CD4-positive, alpha-beta T cell treated with Interleukin-12 subunit alpha and Interleukin-12 subunit beta, for 1 hour (primary cell): ENCODE measurements at places on chromosomes 16 and 17.

DNA sequence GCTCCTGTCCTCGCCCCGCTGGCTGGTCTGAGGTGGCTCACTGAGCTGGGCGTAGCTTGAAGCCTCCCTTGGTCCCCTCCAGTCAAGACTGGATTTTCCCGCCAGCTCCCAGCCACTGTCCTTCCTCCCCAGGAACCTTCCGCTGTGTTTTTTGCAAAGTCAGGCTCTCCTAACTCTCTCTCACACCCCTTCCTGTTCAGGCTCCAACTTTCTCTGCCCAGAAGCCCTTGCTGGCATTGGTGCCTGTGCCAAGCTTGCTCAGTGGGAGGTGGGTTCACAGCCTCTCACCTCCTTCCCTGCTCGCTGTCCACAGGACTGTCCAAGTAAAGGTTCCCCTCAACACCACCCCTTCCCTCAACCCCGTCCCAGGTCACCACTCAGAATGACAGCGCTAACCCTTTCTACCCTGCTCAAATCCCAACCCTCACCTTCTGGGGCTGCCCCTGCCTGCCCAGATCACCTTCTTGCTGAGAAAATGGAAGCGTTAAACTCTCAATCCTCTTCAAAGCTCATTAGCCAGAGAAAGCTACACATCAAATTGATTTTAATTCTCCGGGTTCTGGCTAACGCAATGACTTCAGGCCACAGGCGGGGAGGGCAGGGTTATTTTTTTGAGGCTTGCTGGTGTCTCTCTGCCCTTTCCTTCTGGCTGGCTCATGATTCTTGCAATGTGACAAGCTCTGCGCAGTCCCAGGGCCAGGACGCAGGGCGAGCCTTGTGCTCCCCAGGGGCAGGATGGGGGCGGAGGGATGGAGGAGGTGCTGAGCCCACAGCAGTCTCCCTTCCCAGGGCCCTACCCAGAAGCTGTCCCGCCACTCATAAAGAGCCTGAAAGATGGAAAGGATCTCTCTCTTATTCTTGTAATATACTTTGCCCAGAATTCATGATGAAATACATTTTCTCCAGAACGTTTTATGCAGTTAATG, 357.2 kb upstream of the TNRC6C start:
- no peak for DNase-seq

DNA sequence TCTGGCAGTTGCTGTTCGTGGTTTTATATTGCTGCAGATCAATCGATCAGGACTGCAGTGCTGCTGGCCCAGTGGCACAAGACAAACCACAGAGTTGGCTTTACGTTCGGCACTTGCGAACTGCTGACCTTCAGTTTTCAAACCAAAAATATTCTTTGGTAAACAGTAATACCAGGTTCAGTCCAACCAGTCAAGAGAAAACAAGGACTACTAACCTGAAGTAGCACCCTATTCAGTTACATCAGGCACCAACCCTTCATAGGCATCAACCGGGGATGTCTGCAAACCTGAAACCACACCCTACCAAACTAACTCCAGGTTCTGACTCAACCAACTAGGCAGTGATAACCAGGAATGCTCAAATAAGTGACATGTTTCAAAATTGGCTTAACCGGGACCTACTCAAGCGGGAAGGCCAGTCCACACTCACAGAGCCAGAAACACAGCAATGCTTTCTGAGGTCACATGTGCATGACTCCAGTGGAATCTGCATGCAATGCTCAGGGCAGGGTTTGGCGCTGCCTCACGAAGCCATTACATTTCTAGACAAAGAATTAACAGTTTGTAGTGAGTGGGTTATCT, 91.1 kb downstream of the SMG6 start:
- no peak for DNase-seq

DNA sequence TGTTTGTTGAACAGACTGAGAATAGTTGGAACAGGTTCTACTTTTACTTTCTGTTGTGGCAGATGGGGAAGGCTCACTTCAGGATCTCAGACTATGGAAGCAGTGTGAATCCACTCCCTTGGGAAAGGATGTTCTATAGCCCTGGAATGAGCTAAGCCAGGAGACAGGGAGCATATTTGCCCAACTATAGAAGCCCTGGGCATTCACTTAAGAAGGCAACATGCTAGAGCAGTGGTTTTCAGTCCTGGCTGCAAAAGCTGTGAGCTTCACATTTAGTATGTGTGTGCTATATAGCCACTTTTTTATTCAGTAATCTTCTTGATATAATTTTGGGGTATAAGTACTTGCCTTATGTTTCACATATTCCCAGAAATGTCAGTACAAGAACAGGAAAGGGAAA, 1.2 kb upstream of the KRT32 start:
- no peak for DNase-seq

- no peak for DNase-seq
Observed at GRCh38 chr16:81997738-81998137, 13.5 kb downstream of the SDR42E1 start.

DNA sequence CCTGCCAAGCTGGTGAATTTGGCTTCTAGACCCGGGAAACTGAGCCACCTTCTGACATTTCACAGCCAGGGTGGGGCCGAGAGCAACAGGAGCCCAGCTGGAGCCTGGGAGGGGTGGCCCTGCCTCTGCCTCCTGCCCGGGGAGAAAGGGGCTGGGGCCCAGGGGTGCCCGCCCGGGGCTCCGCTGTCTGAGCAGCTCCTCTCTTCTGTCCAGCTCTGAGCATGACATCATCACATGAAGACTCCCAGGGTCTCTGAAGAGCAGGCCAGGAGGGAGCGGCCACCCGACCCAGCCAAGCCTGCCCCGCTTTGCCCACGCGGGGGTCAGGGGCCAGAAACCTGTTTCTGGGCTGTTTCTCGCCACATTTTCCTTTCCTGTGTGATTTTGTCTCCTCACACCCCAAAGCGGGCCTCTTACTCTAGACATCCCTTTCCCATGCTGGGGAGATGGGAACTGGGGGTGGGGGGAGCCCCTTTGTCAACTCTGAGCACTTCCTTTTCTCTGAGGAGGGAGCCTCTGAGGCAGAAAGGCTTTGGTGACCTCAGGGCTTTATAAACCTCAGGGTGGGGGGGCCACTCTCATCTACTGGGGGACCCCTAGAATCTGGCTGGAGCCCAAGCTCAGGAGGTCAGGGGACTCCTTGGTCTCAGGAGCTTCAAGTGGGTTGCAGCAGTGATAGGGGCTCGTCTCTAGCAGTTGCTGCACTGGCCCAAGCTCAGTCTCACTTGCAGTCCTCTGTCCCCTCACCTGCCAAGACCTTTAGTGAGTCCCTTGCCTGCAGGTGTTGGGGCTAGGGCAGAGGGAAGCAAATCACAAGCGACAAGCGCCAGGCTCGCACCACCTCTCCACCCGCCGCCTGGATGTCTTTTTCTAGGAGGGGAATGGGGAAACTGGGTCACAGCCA, 7.6 kb downstream of the UBALD2 start:
- DNase-seq, result peak; percentile 45

GRCh38 chr16:58377932-58378331, 14.3 kb upstream of the GINS3 start:
- no peak for DNase-seq

- DNase-seq, result no peak
Observed at GRCh38 chr17:22600644-22601298, 908.4 kb downstream of the KCNJ18 start.

- peak; percentile 82 for DNase-seq
Observed at GRCh38 chr16:17396762-17397498, 73.8 kb downstream of the XYLT1 start.

- no peak for DNase-seq
Observed at GRCh38 chr17:72884066-72884465, 208.4 kb downstream of the SLC39A11 start.

DNA sequence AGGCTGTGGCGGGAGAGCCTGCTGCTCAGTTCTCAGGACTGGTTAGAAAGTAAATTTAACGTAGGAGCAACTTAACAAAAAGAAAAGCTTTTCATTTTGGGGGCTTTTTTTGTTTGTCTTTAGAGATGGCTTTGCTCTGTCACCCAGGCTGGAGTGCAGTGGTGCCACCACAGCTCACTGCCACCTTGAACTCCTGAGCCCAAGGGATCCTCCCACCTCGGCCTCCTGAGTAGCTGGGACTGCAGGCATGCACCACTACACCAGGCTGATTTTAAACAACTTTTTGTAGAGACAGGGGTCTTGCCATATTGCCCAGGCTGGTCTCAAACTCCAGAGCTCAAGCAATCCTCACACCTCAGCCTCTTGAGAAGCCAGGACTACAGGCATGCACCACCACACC, 205.0 kb downstream of the RPTOR start:
- no peak for DNase-seq

GRCh38 chr16:58236831-58237230, 38.9 kb upstream of the CSNK2A2 start:
- DNase-seq, result no peak

- DNase-seq, result peak; percentile 87
Observed at GRCh38 chr16:27446721-27447120, 44.7 kb downstream of the IL21R start.

DNA sequence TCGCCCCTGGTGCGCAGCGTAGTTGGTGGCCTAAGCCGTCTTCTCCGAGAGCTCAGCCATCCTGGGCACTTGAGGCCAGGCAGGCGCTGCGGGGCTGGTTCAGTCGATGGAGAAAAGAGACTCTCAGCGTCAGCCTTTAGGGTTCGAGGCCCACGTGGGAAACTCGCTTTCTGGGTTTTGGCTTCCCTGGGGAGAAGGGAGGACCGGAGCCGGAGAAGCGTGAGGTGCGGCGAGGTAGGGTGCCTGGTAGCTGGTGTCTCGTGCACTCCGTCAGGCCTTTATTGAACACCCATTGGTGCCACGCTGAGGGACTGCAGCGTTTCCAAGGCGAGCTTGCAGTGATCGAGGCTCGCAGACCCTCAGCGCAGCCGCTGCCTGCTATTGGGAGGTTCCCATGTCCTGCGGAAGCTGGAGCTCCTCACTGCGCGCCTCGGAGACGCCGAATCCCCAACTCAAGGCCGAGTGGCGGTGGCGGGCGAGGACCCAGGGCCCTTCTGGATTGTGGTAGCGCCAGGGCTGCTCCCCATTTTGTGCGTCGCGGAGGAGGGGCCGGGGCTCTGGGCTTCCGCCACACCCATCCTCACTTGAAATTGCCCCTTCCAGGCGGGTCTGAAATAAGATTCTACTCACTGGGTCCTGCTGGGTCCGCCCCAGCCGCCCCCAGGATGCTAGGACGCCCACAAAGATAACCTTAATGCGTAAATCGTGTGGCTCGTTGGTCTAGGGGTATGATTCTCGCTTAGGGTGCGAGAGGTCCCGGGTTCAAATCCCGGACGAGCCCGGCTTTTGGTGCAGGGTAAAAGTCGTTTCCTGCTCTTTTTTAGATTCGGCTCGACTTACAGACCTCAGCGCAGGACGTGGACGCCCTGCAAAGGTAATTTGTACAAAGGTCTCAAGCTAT, 1.2 kb downstream of the OR1F1 start:
- DNase-seq, result peak; percentile 38

- no peak for DNase-seq
Observed at GRCh38 chr17:30454635-30455034, 22.6 kb upstream of the GOSR1 start.

GRCh38 chr16:75483222-75483621, 12.0 kb downstream of the CHST6 start:
- no peak for DNase-seq

GRCh38 chr16:46976550-46976949, 3.1 kb upstream of the DNAJA2 start:
- DNase-seq, result peak; percentile 11

DNA sequence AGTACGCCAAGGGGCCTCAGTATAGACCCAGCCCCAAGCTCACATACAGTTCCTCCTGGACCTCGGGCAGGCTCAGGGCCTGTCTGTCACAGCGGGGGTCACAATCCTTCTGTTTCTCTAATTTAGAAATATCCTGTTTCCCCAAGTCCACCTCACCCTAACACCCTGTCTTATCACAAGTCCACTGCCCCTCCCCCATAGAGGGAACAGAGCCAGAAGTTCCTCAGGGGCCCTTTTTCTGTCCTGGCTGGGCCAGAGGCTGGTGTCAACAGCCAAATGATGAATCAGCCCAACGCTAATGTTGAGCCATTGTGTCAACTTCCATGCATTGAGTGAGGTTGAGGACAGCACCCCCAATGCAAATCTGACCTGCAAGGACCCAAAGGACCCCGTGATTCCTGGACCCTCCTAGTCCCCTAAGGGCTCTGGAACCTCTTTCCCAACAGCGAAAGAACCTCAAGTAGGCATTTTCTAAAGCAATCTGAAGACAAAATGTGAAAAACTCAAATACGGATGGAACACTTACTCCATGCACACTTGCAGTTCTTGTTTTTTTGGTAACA, 58.6 kb downstream of the PECAM1 start:
- no peak for DNase-seq

DNA sequence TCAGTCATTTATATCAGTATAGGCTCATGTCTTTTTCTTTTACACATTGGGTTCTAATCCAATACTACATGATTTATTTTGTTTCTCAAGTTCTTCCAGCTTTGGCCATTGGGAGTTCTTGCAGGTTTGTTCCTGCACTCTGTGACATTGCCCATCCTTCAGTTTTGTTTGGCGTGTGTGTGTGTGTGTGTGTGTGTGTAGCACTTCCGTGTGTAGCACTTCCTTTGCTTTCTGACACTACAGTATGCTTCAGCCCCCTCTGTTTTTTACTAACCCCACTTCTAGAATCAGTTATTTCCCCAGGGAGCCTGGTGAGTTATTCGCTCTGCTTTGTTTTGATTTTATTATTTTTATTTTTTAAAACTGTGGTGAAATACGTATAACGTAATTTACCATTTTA, 75.6 kb upstream of the LGALS9 start:
- no peak for DNase-seq

DNA sequence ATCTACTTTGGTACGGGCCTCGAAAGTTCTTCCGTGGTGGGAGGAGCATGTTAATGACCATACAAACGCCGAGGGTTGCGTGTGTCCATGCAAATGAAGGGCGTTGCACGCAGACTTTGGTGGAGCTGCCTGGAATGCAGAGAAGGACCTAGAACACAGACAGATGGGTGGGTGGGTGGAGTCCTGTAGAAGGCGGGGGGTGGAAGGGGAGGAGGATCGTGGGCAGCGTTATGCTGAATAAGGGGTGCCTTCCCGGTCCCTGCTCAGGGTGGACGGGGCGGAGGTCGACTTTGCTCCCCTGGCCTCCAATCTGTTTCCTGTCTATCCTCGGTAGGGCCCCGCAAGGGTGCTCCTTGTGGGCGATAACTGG, 795 bp upstream of the PAQR4 start:
- DNase-seq, result no peak
